ENCODE measurements at places on chromosomes 1 and 21.

- peaks cover 10% of the 10 kb centered on the region for H3K36me3 ChIP-seq
- DNase-seq, result no peak
- H3K27ac ChIP-seq, result no peak overlapping the region
- H3K4me3 ChIP-seq, result no peak overlapping the region
- H3K27me3 ChIP-seq, result peaks cover 16% of the 10 kb centered on the region
Measured at GRCh38 chr1:206464456-206464964, 5.8 kb upstream of the IKBKE start.

- H3K4me3 ChIP-seq, result no peak overlapping the region
- H3K4me1 ChIP-seq, result peaks cover 63% of the 10 kb centered on the region
- no peaks in the 10 kb centered on the region for H3K27me3 ChIP-seq
- no peaks in the 10 kb centered on the region for H3K36me3 ChIP-seq
- DNase-seq, result no peak
Measured at GRCh38 chr1:15956150-15956549, 19.8 kb downstream of the ZBTB17 start.

- H3K27ac ChIP-seq, result peak overlapping the region; percentile 94
- H3K27me3 ChIP-seq, result peaks cover 3% of the 10 kb centered on the region
- no peak overlapping the region for H3K4me3 ChIP-seq
Measured at GRCh38 chr1:44721485-44722361, 9.2 kb downstream of the RNU5D-1 start.

- H3K27me3 ChIP-seq, result no peaks in the 10 kb centered on the region
- no peak for DNase-seq
- no peaks in the 10 kb centered on the region for H3K36me3 ChIP-seq
- H3K4me3 ChIP-seq, result no peak overlapping the region
- no peaks in the 10 kb centered on the region for H3K4me1 ChIP-seq
- H3K27ac ChIP-seq, result no peak overlapping the region
Measured at GRCh38 chr21:27155130-27155500, 188.2 kb upstream of the ADAMTS5 start.

DNA sequence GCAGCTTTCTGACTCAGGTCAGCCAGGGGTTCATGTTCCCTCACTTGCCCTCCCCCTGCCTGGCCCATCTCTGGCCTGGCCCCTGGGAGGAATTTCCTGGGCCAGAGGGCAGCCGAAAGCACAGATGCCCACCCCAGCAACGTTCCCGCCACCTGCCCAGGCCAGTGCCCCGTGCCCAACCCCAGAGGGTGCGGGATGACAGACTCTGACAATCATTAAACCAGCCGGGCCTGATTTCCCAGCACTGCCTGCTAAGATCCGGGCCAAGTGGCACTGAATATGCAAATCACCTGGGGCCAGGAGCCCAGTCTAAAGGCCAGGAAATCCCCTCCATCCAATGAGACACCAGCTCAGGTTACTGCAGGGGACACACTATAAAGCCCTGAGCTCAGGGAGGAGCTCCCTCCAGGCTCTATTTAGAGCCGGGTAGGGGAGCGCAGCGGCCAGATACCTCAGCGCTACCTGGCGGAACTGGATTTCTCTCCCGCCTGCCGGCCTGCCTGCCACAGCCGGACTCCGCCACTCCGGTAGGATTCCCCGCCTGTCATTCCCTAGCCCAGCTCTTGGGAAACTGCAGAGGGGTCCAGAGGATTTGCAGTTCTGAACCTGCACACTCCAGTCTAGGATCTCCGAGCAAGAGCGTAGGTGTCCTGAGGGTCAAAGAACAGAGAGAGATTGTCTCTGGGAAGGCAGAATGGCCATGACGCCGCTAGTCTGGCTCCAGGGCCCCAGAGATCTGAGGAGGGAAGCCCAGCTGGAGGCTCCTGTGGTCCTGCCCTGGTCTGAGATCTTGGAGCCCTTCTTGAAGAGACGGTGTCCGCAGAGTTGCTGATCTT is at the start of gene ELF3:
TSS of gene ELF3 (plus strand) at position 408 of the 836 bp plus-strand sequence. CDS start 550 bp downstream, outside the sequence.
- H3K4me1 ChIP-seq, result peaks cover 48% of the 10 kb centered on the region
- H3K27ac ChIP-seq, result peak within 1 kb of the TSS; percentile 98
- DNase-seq, result peak; percentile 88
- H3K4me3 ChIP-seq, result peak within 1 kb of the TSS; percentile 76

GRCh38 chr1:245317217-245317616 is 162.4 kb downstream of the KIF26B start:
- H3K4me3 ChIP-seq, result no peak overlapping the region
- H3K36me3 ChIP-seq, result no peaks in the 10 kb centered on the region
- peaks cover 15% of the 10 kb centered on the region for H3K4me1 ChIP-seq
- DNase-seq, result no peak

DNA sequence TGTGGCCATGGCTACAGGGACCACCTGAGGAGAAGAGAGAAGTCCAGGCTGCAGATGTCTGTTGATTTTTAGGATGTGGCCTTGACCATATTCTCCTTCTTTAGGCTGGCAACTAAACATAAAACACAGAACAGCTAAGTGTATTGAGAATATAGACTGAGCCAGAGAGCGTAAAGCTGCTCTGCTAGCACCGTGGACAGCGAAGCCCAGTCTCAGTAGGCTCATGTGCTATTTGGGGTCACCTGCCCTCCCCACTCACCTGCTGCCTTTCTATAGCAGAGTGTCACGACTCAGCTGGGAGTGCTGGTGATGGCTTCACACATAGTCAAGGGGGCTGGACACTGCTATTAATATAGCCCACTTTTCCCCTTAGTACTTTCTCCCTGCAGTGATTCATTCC is 278.5 kb downstream of the KCNH1 start:
- H3K4me1 ChIP-seq, result no peaks in the 10 kb centered on the region
- peak; percentile 20 for DNase-seq
- peaks cover 7% of the 10 kb centered on the region for H3K27me3 ChIP-seq
- no peak overlapping the region for H3K27ac ChIP-seq
- H3K36me3 ChIP-seq, result no peaks in the 10 kb centered on the region
- H3K4me3 ChIP-seq, result no peak overlapping the region

GRCh38 chr1:20696397-20697333 is 21.1 kb downstream of the KIF17 start:
- no peaks in the 10 kb centered on the region for H3K36me3 ChIP-seq
- peaks cover 11% of the 10 kb centered on the region for H3K4me1 ChIP-seq
- peaks cover 2% of the 10 kb centered on the region for H3K27me3 ChIP-seq
- H3K27ac ChIP-seq, result peak overlapping the region; percentile 77
- peak; percentile 87 for DNase-seq

DNA sequence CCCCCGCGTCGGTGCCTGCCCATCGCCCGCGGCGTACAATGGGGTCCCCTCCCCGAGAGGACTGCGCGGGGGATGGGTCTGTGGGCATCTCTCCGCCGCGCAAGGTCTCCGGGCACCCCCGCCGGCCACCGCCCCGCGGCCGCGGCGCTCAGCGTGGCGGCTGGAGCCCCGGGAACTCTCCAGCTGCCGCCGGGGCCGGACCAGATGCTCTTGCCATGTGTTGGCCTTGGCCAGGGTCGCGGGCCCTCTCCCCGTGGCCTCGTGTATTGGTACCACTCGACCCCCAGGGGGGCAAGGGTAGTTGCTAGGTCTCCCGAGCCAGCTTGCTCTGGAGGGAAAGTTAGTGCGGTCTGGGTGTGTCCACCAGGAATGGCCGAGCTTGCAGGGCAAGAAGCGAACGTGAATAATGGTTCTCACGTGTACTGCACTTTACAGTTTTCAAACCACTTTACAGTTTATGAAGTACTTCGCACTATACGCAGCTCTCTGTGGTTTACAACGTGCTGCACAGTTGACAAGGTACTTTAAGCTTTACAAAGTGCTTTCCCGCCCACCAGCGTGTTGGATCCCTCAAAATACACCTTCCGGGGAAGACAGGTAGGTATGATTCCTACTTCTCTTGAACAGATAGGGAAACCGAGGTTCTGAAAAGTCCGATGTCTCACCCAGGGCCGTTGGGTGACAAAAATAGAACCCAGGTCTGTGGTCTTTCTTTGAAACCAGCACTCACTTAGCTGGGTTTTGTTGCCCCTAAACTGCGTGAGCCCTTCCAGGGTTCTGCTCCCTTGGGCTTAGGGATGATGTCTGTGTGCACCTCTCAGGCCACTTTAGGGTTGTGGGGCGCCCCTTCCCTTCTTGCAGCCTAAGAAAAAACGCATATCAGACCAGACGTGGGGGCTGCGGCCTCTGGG is 1.2 kb downstream of the EPHB2 start:
- no peak overlapping the region for H3K27ac ChIP-seq
- peak; percentile 30 for DNase-seq
- peaks cover 29% of the 10 kb centered on the region for H3K27me3 ChIP-seq
- no peaks in the 10 kb centered on the region for H3K36me3 ChIP-seq
- H3K4me1 ChIP-seq, result peaks cover 14% of the 10 kb centered on the region

- no peak overlapping the region for H3K4me3 ChIP-seq
- H3K36me3 ChIP-seq, result peaks cover 29% of the 10 kb centered on the region
- no peaks in the 10 kb centered on the region for H3K27me3 ChIP-seq
- DNase-seq, result no peak
- H3K4me1 ChIP-seq, result no peaks in the 10 kb centered on the region
Measured at GRCh38 chr1:230242326-230242725, 175.3 kb downstream of the GALNT2 start.

DNA sequence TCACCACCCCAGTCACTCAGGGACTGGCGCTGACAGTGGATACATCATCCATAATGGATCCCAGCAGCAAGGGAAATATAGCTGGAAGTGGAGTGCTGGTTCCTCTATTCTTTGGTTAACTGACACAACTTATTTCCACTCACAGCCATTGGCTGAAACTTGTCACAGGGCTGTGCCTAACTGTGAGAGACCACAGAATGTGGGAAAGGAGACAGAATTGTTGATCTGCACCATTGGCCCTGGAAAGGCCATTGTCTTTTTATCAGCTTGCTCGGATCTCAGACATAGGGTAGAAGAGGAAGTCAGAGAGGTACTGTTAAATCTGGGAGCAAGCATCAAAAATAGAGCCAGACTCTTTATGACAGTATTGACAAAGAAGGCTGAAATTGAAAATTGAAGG is 451.3 kb downstream of the AJAP1 start:
- H3K36me3 ChIP-seq, result peaks cover 69% of the 10 kb centered on the region
- H3K27ac ChIP-seq, result no peak overlapping the region

- H3K27me3 ChIP-seq, result no peaks in the 10 kb centered on the region
- H3K4me1 ChIP-seq, result peaks cover 44% of the 10 kb centered on the region
- no peak overlapping the region for H3K27ac ChIP-seq
- DNase-seq, result no peak
- H3K36me3 ChIP-seq, result no peaks in the 10 kb centered on the region
Measured at GRCh38 chr1:54577612-54578011, 29.6 kb downstream of the ACOT11 start.

DNA sequence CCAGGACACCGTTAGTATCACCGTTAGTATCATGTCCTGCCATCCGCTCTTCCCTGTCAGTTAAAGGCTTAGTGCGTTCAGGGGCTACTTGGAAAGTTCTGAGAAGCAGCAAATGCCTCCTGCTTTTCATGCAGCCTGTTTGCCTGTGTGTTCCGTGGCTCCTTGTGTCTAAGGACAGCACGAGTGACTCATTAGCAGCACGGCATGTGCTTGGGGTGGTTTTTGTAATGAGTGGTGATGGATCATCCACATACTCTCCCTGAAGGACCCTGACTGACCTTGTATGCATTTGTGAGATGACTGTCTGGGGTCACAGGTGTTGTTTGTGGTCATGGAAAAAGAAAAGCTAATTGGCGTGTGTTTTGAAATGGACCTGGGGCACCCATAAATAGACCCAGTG is 221.9 kb downstream of the PBX1 start:
- no peak overlapping the region for H3K4me3 ChIP-seq
- no peaks in the 10 kb centered on the region for H3K27me3 ChIP-seq
- no peak overlapping the region for H3K27ac ChIP-seq
- no peaks in the 10 kb centered on the region for H3K36me3 ChIP-seq

DNA sequence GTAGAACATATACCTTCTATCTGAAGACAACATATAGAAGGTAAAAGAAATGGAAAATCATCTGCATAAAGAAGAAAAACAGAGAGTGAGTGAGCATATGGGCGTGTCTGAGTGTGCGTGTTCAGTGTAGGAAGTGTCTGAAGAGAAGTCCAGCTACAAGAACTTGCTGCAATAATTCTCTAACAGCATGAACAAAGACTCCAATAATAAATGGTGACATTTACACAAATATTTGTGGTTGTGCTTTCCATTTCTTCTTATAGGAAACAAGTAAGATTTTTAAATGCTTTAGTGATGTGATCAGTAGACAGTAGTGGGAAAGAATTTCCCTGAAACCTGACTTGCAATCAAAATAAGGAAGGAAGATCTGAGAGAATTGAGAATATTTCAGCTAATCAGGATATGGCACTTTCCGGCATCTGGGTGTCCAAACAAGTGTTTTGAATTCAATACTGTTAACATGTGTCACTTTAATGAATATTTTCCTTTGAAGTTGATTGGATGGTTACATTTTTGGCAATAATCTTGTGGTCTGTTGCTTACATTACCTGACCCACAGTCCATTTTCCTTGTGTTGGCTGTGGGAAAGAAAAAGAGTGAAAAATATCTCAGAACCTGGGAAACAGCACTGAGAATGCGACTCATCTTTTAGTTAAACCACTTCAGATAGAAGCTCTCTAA is 154.0 kb downstream of the TGFB2 start:
- H3K27me3 ChIP-seq, result no peaks in the 10 kb centered on the region
- H3K27ac ChIP-seq, result no peak overlapping the region
- H3K4me1 ChIP-seq, result peaks cover 24% of the 10 kb centered on the region
- DNase-seq, result no peak
- no peak overlapping the region for H3K4me3 ChIP-seq

- no peak overlapping the region for H3K4me3 ChIP-seq
- no peaks in the 10 kb centered on the region for H3K27me3 ChIP-seq
- peaks cover 31% of the 10 kb centered on the region for H3K4me1 ChIP-seq
- H3K27ac ChIP-seq, result no peak overlapping the region
- DNase-seq, result no peak
Measured at GRCh38 chr1:199684686-199685273, 342.7 kb upstream of the NR5A2 start.

DNA sequence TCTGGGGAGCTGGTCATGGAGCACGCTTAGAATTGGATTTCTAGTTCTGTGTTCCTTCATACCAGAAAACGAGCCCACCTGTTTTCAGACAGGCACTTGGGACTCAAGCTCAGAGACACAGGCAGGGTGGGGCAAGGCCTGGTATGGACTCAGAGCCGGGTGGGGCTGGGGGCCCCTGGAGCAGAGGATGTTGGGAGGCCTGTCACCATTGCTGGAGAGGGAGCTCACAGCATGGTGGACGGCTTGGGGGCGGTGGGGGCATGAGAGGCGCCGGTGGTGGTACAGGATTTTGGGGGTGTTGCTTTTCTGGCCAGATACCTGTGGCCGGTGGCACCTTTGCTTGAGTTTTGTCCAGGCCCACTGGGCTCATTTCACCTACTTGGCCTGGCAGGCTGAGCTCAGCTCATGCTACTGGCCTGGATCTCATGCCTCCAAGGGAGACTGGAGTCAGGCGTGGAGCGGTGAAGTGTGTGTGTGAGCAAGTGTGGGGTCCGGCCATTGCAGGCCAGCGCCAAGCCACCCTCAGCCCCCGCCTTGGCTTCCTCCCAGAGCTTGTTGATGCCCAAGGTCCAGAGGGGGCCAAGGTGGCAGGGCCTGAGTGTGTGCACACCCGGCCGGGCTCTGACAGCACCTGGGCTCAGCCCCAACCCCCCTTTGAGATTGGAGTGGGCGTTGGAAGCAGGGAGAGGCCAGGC is 8.7 kb downstream of the SLX9 start:
- peaks cover 30% of the 10 kb centered on the region for H3K36me3 ChIP-seq
- H3K27me3 ChIP-seq, result no peaks in the 10 kb centered on the region

GRCh38 chr1:153929981-153930948 is 7.5 kb upstream of the GATAD2B start:
- no peak overlapping the region for H3K27ac ChIP-seq
- no peaks in the 10 kb centered on the region for H3K27me3 ChIP-seq
- DNase-seq, result no peak
- H3K4me1 ChIP-seq, result no peaks in the 10 kb centered on the region
- H3K36me3 ChIP-seq, result peaks cover 25% of the 10 kb centered on the region

GRCh38 chr1:9352377-9353134 is 59.9 kb downstream of the SPSB1 start:
- H3K27ac ChIP-seq, result no peak overlapping the region
- peaks cover 12% of the 10 kb centered on the region for H3K4me1 ChIP-seq
- H3K4me3 ChIP-seq, result no peak overlapping the region
- H3K27me3 ChIP-seq, result no peaks in the 10 kb centered on the region
- H3K36me3 ChIP-seq, result no peaks in the 10 kb centered on the region

Data from WTC11 (cell line).